ENCODE measurements at places on chromosomes 4 and X.
A peak's percentile ranks its signal among the peaks of the same experiment; 100 is the strongest.

DNA sequence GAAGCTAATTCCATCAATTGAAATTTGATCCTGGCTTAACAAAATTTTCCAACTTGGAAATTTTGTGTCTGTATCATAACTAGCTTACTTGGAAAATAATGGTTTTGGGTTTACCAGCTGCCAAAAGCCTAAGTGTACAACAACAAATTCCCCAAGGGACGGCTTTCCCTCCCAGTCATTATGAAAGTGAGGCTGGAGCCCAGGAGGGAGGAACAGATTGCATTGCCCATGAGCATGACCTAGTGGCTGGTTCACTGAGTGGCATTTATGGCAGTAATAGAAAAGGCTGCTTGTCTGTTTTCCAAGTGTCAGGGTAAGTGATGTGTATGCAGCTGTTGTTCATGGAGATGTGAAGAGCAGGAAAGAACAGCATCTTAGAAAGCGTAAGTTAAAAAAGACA lies 70.8 kb upstream of the HHIP start:
- no peak for DNase-seq

DNA sequence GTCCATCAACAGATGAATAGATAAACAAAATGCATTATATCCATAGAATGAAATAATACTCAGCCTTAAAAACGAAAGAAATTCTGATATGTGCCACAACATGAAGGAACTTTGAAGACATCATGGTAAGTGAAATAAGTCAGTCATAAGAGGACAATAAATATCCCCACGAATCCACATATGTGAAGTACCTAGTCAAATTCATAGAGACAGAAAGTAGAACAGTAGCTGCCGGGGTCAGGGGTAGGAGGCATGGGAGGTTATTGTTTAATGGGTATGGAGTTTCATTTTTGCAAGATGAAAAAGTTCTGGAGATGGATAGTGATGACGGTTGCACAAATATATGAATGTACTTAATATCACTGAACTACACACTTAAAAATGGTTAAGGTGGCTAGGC lies 151.6 kb upstream of the MAP3K15 start:
- no peak for DNase-seq

DNA sequence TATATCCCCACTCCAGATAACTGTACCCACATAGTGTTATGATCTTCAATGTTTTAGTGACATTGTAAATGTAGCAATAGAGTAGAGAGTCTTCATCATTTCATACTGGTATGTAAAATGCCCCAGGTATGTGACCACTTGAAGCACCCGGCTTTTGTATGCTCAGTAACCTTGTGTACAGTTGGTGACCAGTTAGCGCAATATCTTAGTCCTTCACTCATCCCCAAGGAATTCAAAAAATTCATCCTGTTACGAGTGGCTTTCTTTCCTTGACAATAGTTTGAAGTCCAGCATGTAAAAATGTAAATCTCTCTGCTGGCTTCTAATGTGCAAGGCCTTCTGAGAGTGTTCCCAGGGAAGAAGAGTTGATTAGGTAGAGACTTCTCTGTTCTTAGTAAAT lies 145.6 kb downstream of the ARX start:
- no peak for DNase-seq

DNA sequence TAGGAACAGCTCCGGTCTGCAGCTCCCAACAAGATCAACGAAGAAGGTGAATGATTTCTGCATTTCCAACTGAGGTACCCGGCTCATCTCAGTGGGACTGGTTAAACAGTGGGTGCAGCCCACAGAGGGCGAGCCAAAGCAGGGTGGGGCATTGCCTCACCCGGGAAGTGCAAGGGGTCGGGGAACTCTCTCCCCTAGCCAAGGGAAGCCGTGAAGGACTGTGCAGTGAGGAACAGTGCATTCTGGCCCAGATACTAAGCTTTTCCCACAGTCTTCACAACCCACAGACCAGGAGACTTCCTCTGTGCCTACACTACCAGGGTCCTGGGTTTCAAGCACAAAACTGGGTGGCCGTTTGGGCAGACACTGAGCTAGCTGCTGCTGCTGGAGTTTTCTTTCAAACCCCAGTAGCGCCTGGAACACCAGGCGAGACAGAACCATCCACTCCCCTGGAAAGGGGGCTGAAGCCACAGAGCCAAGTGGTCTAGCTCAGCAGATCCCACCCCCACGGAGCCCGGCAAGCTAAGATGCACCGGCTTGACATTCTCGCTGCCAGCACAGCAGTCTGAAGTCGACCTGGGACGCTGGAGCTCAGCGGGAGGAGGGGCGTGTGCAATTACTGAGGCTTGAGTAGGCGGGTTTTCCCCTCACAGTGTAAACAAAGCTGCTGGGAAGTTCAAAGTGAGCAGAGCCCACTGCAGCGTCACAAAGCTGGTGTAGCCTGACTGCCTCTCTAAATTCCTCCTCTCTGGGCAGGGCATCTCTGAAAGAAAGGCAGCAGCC lies 84.6 kb downstream of the THOC2 start:
- DNase-seq: peak; percentile 34

DNA sequence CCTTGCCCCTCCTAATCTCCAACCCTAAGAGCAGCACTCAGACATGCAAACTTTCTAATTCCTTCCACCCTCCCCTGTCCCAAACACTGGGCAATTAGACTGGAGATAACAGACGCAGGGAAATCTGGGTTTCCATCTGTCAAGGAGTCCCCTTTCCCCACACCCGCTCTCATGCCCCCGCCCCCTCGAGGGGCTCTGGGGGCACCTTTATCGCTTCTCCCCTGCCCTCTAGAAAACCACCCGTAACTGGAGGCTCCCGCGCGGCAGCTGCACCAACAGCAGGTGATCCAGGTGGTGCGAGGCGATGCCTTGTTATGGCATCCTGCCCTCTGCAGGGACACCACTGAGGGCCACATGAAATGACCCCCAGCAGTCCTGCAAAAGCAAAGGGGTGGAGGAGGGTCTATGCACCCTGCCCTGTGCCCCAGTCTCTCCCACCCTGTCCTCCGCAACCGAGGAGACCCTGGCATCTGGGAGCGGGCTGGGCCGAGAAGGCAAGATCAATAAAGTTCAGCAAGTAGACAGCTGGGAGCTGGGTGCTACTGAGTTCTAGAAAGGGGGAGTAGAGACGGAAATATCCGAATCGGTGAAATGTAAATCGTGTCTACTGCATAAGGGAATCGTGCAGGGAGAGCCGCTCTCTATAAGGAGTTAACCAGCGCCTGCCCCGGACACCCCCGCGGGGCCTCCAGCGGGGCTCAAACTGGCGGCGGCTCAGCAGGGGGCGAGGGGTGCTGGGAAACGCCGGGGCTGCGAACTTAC lies 1.6 kb downstream of the KCTD8 start:
- DNase-seq: no peak

DNA sequence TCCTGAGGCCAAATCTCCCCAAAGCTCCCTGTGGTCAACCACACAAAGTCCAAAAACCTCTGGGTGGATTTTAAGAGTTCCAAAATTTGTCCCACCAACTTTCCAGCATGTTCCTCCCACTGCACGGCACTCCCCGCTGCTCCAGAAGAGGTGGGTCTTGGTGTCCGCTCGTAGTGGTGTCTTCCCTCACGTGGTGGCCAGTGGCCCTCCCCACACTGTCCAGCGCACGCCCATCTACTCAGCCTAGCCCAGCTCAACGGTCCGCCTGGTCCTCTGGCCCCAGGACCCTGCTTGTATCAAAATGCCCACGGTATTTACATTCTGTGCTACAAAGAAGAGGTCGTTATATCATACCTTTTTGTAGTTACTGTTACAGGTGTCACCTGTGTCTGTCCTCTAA lies 83.5 kb downstream of the NSUN7 start:
- no peak for DNase-seq

GRCh38 chr4:186946682-186947294 lies 223.1 kb upstream of the FAT1 start:
- peak; percentile 51 for DNase-seq

DNA sequence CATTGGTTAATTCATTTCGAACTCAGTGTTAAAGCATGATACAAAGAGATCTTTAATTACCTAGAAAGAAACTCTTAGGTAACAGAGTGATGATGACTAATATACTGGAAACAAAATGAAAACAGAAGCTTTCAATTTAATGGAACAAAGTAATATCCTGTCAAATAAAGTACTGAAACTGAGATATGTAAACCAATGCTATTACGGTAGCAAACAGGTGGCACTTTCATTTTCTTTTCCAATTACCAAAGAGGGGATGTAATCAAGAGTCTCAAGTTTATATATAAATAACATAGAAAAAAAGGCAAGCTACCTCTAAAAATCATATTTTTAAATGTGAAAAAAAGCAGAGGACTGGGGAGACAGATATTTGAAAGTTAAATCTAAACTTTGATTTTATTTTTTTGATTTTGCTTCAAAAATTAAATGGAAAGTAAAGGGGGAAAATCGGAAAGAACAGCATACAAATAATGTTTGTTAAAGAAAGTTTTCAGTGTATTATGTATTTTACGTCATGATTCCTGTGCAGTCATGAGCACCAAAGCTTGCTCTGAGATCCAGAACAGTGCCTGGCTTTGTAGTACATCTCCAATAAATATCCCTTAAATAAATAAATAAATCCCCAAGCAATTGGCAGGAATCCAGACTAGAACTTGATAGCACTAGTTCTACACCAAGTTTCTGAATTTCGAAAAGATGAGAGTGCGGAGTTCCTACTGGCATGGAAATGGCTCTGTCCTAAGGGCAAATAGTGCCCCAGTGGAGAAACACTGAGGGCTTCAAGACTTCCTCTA lies 25.0 kb upstream of the RAPGEF2 start:
- peak; percentile 42 for DNase-seq

DNA sequence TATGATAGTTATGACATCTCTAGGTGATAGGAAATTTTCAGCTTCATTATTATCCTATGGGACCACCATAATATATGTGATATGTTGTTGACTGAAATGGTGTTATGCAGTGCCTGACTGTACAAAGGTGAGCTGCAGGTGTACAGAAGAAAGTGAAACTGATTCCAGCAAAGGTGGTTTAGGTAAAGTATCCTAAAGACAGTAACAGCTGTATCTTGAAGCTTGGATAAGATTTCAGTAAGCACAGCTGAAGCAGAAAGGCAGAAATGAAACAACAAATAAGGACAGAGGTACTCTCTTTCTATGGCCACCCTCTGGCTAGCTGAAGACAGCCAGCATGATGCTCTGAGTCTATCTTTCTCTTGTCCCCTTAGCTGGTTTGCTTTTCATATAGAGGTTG lies 30.0 kb upstream of the PGK1 start:
- no peak for DNase-seq

- no peak for DNase-seq
Observed at GRCh38 chrX:125093852-125094251, 225.8 kb upstream of the TEX13C start.

Data from H4 (cell line).